ENCODE measurements at places on chromosomes 1 and 21.
A peak's percentile ranks its signal among the peaks of the same experiment; 100 is the strongest.

DNA sequence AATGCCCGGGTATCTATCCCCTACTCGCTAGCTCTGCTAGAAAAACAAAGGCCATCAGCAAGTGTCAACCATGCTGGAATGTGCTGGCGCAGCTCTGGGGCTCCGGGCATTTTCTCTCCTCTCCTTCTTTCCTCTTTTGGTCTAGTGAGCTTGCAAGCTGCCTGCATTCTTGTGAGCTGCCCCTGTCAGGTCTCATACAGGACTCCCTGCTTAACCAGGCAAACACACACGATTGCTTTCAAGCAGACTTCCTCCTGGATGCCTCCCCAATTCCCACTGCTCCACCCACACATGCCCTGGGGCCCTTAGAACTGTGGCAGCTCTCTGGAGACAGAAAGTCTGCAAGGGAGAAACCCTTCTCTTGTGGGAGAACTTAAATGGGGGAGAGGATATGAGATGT lies 35.7 kb upstream of the SUCO start:
- peak; percentile 5 for DNase-seq

GRCh38 chr1:8422510-8423268 lies 104.8 kb downstream of the SLC45A1 start:
- DNase-seq, result no peak

DNA sequence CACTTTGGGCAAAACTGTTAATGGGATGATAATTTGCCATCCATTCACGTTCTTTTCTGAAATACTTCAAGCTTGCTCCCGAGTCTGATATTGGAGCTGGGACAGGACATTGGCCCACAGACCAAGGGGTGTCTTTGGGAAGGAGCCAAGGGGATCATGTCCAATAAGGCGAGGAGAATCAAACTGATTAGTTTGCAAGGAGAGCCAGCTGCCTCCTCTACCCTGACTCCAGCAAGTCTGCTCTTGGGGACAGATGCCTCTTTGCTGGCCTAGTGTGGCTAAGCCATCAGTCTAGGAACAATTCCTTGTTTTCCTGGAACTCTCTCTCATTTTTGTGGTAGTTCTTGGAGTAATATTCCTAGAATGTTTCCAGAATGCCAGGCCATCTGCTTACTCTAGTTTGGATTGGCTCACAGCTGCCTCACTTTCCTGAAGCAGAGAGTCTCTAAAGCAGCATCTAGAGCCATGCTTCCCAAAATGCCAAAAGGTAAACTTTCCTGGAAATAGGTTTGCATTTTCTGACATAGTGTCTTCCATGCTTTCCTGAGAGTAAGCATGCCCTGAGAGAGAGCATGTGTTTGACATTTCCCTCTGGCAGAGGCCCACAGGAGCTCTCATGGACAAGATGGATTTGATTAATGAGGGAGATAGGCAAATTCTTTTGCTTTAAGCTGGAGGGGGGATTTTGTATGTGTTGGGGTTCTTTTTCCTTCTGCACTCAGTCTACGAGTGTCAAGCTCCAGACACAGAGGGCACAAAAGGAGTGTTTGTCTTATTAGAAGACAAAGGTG lies 145.6 kb downstream of the GDAP2 start:
- DNase-seq, result no peak

GRCh38 chr1:246695666-246696065 lies 28.5 kb upstream of the SCCPDH start:
- no peak for DNase-seq

DNA sequence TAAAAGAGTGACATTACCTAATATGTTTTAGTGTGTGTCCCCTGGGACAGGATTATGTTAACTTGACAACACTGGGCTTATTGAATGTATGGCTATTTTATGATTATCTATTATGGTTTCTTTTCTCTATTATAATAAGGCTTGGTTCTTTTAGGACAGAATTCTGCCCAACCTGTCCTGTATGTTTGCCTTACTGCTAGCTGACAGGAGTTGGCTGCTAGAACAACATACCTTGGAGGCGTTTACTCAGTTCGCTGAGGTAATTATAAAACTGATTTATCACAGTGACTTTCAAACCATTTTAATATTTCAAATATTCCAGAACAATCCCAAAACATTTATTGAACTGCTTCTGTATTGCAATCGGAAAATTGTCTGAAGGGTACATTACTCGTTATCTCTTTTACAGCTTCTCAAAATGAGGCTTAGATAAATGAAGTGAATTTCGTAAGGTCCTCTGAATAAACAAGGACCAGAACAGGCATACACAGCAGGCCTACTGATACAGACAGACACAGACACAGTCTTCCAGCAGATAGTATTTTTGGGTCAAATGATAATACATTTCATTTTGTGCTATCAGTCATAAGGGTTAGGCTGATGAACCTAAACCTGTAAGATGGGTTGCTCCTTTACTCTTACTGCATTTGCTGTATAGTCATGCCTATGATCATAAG lies 44.2 kb downstream of the SCYL3 start:
- DNase-seq, result no peak

DNA sequence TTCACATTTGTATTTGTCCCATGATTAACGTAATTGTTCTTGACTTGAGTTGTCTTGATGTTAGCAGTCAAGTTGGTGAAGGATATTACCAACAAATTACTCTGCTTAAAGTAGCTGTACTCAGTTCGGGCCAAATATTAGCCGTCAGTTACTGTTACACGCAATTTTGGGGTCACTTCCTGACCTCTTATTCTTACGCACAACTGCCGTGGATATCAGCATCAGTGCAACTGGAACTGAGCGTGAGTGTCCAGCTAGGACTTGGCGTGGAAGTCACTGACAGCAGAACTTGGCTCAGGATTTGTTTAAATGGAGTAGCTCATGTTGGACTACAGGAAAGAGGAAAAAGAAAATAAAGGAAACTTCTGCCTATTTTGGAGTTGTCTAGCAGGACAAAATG lies 56.4 kb downstream of the ADAMTS1 start:
- no peak for DNase-seq

- no peak for DNase-seq
Observed at GRCh38 chr1:212162635-212163034, 122.6 kb upstream of the PPP2R5A start.

GRCh38 chr1:2480986-2481364 lies 4.9 kb downstream of the PLCH2 start:
- no peak for DNase-seq

DNA sequence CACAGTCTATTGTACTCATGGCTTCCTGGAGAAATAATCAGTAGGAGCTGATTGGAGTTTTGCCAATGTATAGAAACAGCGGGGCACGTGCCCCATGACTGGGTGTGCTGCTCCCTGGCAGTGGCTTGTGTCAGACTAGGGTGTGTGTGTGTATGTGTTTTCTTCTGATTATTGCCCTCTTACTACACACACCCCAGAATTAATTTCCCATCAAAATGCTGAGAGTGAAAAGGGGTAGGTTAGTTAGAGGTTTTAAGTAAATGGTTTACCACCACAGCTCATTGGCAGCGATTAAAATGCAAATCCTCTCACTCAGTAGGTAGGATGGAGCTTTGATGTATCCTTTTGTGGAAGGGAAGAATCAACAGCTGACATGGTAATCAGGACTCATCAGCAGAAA lies 29.9 kb downstream of the HHAT start:
- no peak for DNase-seq

DNA sequence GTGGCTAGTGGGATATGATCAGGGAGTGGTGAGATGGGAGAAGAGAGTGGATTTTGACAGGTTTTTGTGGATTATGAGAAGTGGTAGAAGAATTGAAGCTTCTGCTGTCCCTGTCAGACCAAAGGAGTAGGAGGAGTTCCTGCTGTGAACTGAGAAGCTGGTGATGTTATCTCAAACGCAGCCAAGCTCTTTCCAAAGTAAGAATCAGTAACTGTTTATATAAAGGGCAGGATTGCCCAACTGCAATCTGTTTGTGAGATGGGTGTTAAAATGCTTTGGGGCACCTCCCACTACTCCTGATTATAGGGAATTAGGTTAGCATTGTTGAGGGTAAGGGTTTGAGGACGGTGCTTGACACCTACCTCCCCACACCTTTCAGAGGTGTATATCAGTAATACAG lies 60.5 kb upstream of the USP25 start:
- DNase-seq, result no peak

DNA sequence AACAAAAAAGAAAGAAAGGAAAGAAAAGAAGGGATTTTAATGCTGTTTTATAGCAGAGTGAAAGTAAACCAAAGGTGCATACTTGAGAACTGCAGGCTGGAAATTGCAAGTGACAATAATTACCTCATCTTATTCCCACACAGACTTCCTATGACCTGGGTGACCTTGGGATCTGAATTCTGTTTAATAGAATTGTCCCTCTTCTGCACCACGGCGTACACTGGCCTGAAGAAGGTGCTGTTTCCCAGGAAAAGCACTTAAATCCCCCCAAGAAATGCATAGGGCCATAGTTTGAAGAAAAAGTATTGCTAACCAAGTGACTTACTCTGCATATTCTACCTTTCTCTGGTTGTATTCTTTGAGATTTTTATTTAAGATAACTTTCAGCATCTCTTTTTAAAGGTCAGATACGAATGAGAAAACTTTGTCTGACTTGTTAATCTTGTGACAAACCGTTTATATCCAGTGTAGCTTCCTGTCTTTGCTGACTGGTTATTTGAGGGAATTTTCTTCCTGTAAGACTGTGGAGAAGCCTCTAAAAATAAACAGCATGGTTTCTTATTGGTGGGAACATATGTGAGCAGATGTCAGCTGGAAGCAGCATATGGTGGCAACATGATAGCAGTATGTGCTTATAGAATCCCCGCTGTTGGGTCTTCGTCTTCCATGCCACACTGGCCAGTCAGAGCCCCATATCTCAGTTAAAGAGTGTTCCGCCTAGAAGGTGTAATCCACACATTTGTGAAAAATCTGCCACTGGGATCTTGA lies 16.3 kb downstream of the TGFB2 start:
- no peak for DNase-seq

- peak; percentile 34 for DNase-seq
Observed at GRCh38 chr1:94239796-94240195, 2.4 kb upstream of the ARHGAP29 start.

DNA sequence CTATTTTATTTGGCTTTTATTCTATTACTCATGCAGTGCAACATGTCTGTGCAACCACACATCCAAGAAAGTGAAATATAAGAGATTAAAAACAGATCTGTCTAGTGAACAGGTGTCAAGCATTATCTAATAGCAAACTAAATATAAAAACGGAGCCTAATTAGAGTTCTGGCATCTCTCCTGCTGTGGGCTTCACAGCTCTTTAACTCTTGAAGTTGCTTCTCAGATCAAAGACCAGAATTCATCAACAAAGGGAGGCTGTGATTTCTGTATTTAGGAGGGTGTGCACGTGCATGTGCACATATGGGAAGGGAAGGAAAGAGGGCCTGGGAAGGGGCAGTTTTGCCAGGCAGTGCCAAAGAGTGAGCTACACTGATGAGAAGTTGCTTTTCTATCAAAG lies 81.0 kb downstream of the MIS18A start:
- no peak for DNase-seq

DNA sequence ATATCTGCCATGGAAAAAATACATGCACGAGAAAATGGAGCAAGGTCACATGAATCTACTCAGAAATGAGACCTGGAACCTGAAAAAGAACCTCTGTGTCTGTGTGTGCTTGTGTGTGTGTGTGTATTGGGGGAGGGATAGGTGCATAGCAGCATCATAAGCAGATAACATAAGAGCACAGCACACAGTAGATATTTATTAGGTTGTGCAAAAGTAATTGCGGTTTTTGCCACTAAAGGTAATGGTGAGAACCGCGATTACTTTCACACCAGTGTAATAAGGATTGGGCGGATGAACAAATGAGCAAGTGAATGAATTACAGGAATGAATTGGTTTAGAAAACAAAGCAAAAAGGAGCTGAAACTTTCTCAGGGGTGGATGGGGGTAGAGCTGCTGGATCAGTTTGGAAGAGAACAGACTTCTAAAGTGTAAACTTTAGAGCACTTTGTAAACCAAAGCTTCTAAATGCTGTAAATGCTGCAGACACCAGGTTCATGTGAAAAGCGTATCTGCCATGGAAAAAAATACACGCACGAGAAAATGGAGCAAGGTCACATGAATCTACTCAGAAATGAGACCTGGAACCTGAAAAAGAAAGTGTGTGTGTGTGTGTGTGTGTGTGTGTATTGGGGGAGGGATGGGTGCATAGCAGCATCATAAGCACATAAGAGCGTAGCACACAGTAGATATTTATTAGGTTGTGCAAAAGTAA lies 156.9 kb downstream of the TOMM20 start:
- no peak for DNase-seq

DNA sequence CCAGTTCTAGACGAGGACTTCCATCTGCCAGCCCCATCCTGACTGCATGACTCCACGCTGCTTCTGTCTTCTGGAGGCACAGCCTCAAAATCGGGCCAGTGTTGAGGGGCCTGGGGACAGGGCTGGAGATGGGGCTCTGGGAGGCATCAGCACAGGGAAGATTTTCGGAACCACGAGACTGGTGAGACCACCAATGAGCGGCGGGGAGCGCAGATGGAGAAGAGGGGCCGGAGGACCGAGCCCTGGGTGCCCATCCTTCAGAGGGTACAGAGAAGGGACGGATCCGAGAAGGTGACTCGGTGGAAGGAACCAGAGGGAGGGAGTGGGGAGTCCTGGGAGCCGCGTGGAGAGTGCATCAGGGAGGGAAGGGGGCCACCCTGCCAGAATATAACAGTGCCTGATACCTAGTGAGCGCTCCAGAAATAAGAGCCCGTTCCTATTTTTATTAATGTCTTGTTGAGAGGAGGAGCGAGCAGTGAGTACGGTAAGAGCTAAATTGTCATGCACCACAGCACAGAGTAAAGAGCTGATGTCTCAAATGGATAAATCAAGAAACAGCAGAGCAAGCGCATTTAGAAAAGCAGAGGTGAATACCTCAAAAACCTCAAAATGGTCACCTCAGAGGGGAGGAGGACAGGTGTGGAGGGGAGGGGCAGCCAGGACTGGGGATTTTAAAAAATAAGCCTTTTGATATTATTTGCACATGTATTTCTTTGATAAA lies 26.2 kb upstream of the KIF26B start:
- no peak for DNase-seq

GRCh38 chr1:245622332-245623014 lies 467.7 kb downstream of the KIF26B start:
- DNase-seq, result no peak

GRCh38 chr1:189821833-189822232 lies 655.8 kb downstream of the BRINP3 start:
- DNase-seq, result no peak
